ENCODE measurements at places on chromosomes 6 and 20. TPM values are rescaled to one million over a fixed set of nuclear protein-coding genes. Genes with fewer than 3 reads are reported as not detected.

The THBD gene
- total RNA-seq: 0.32 TPM

The SPTLC3 gene
- 0.97 TPM for total RNA-seq

The RPS21 gene
- 357 TPM for total RNA-seq

GRCh38 chr6:2915150-2915549 is 12.0 kb upstream of the SERPINB9 start:
- no peak for DNase-seq

DNA sequence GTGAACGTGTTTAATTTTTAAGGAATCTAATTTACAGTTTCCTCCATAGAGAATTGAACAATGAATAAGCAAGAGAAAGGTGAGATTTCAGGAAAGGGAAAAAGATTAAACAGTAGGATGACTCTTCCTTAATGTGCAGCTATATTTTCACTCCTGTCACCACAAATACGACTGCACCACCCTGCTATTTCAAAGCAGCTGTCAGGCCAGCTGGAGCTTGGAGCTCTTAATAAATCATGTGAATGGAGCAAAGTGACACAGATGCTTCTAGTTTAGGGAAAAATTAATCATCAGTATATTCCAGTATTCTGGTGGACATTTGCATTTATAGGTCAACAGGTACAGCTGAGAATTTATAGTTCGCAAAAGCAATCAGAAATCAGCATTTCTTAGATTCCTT is 56.5 kb upstream of the PKIB start:
- DNase-seq: no peak

GRCh38 chr6:83613378-83613777 is 95.5 kb downstream of the SNAP91 start:
- no peak for DNase-seq

- peak; percentile 14 for DNase-seq
Measured at GRCh38 chr20:21291026-21291425, 12.1 kb upstream of the XRN2 start.

DNA sequence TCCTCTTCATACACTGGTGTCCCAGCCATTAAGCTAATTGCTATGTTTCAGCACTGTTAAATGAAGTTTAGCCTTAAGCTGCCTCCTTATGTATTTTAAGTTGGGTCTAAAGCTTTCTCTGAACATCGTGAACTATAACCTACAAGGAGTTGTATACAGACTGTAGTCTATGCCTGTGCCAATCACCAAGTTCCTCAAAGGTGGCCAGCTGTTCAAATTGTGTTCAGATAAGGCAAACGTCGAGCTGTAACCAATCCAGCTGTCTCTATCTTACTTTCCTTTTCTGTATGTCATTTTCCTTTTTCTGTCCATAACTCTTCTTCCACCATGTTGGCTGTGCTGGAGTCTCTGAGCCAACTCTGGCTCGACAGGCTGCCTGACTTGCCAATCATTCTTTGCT is 199.6 kb downstream of the OGFRL1 start:
- no peak for DNase-seq

All from fibroblast of villous mesenchyme (primary cell).